Heart right ventricle (tissue), 16 donors: ENCODE measurements at places on chromosomes 13 and 19. TPM values are rescaled to one million over a fixed set of nuclear protein-coding genes. Genes with fewer than 3 reads are reported as not detected.

PSG3 gene
- total RNA-seq = not detected

EBI3 gene
- 0.70 TPM for total RNA-seq

RDH8 gene
- not detected for total RNA-seq

KCTD12 gene
- total RNA-seq = 52.4 TPM

DNA sequence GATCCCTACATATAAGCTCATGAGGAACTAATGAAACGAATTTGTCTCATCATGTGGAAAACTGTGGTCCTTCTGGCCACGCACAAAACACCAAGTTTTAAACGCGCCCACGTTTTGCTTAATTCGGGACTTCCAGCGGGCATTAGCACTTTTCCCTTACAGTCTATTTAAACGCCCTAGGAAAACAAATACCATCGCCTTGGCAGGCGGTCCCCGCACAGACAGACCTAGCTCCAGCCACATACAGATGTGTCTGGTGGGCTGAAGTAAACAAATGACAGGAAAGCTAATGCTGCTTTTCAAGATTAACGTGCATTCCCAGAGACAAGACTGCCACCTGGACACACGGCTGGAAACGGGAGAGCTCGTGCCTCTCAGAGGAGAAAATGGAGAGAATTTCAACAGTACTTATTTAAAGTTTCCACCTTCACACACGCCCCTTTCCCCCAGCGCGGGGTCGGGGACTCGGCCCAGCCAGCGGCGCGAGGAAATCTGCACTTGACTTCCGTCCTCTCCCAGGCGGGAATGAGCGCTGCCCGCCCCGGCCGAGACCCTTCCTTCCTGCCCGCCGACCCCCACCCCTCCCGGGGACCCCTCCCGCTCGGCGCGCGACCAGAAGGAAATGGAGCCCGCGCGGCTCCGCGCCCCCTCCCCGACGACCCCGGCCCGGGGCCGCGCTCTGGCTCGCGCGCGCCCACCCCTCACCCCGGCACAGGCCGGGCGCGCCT is 931 bp downstream of the USP12 start:
- DNase-seq = peak; percentile 50

- no peak for DNase-seq
Measured at GRCh38 chr19:47493378-47494210, 9.6 kb upstream of the KPTN start.

DNA sequence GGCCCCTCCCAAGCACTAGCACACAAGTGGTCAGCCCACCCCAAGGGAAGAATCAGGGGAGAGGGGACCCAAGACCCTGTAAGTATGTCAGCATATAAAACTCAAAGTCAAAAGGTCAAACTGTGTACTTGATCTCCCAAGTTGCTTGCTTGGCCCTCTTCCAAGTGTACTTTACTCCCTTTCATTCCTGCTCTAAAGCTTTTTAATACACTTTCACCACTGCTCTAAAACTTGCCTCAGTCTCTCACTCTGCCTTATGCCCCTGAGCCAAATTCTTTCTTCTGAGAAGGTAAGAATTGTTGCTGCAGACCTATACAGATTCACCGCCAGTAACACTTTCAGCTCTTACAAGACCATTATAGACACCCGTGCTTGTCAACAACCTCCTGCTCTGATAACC is 15.1 kb upstream of the RNASEH2B start:
- DNase-seq = no peak

DNA sequence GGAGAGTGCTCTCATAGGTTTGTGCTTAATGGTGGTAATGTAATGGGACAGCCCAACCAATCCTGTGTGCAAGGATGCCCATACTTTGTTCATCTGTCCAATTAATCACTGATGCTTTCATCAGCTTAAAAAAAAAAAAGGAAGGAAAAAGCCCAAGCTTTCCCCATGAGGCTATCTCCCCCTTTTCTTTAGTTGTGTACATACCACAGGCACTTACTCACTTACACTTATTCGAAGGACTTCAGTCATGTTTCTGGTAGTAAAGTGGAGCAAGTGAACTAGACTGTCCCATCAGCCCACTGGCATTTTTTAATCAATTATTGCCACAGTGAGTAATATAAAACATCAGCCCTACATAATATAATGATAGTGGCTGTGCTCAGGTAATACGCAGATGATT is 183.5 kb upstream of the UFM1 start:
- no peak for DNase-seq
